NCI-H1436 treated with DMSO at 0.1 percent for 48 hours (cell line): ENCODE measurements at places on chromosomes 5 and 9.

DNA sequence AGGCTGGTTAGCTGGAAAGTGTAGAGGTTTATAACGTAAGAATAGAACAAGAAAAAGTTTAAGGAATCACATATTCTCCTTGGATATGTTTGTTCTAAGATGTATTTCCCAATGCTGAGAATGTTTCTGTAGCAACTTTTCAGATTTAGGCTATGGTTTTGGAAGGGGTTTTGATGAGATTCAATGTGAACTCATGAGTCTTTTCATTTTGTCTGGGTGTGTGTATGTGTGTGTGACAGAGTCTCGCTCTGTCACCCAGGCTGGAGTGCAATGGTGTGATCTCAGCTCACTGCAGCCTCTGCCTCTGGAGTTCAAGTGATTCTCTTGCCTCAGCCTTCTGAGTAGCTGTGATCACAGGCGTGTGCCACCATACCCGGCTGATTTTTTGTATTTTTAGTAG lies 38.6 kb downstream of the RAI14 start:
- DNase-seq, result no peak

- no peak for DNase-seq
Measured at GRCh38 chr5:112018846-112019245, 261.9 kb upstream of the NREP start.

DNA sequence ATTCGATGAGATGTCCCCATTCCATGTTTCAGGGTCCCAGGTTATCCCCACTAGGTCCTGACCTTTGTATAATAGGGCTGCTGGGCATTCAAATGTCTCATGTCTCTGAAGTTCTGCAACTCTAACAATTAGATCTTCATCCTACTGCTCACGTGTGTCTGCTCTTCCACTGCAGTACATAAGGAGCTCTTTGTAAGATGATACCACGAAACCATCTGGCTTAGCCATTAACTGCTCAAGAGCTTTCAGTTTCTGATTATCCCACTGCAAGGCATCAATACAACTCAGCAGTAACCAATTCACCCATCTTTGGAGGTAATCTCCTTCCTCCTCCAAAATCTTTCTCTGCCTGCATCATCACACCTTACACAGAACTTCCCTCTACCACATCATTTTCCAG lies 49.9 kb upstream of the PPP2CA start:
- DNase-seq, result peak; percentile 27

DNA sequence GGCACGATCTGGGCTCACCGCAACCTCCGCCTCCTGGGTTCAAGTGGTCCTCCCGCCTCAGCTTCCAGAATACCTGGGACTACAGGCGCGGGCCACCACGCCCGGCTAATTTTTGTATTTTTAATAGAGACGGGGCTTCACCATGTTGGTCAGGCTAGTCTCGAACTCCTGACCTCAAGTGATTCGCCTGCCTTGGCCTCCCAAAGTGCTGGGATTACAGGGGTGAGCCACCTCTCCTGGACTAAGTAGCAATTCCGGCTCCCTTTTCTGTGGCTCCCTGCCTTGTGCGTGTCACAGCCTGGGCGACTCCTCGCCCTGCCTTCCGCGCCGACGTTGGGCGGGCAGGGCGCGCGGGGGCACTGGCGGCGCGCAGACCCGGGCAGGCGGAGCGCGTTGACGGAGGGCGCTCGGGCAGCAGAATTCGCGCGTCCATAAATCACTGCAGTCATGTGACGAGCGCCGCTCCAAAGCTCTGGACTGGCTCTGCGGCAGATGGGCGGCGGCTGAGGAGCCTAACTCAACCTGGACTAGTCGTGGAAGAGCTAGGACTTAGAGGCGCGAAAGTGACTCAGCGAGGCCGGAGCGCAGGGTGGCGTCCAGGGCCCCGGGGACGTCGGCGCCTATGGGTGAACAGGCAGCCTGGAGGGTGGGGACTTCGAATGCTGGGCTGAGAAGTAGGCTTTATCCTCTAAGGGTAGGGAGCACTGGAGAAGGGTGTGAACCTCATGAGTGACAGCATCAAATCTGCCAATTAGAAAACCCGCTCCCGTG lies 1.4 kb upstream of the CIZ1 start:
- DNase-seq, result peak; percentile 77

- no peak for DNase-seq
Measured at GRCh38 chr9:133759146-133759900, 21.2 kb upstream of the SARDH start.

DNA sequence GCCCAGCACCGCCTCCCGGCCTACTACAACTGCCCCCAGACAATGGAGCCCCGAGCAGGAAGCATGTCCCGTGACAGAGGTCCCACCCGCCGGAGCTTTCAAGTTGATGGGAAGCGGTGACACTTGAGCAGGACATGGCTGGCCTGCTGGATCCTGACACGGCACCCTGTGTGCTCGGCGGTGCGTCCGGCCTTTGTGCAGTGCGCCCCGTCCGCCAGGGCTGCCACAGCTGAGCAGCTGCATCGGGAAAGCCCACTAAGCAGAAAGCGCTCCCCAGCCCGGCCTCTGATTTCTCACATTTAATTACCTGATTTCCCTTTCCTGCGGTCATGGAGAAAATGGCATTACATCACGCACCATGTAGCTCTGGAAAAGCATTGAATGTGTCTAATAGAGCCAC lies 611.9 kb downstream of the IRX1 start:
- no peak for DNase-seq

GRCh38 chr9:108053555-108054061 lies 564.0 kb upstream of the KLF4 start:
- peak; percentile 57 for DNase-seq

DNA sequence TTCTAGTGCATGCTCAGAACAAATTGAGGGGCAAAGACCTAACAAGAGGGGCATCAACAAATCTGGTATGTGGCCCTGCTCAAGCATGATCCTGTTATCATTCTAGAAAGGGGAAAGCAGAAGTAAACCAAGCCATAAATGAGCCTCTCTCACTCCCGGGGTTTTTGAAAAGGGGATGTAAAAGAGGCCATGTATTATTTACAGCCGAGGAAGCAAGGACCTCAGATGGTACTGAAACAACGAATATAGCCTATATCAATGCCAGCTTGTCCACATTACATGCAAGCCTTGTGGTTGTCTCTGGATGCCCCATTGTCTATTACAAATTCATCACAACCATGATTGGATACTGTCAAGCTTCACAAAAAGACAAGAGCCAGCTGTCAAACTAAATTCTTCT lies 211.3 kb downstream of the DCP2 start:
- no peak for DNase-seq

GRCh38 chr5:88093765-88094164 lies 174.9 kb downstream of the TMEM161B start:
- DNase-seq, result no peak

- no peak for DNase-seq
Measured at GRCh38 chr9:84754881-84755280, 85.4 kb downstream of the NTRK2 start.

DNA sequence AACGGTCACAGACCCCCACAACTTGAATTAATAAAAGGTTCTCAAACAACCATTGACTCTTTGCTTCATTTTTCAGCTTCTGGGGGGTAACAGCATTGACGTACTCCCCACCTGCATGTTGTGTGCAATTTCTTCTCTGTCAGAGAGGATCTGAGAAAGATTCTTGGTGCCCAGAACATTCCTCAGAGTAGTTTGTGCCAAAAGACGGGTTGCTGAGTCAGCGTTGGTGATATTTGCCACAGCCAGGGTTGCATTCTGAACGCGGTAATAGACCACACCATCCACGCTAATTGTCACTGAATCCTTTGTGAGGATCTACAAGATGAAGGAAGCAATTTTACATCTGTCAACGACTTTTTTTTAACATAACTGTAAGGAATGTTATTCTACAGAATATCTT lies 21.0 kb downstream of the STOM start:
- no peak for DNase-seq

- no peak for DNase-seq
Measured at GRCh38 chr9:106691627-106692026, 171.3 kb upstream of the ZNF462 start.

GRCh38 chr5:170509348-170509660 lies 5.5 kb downstream of the KCNIP1 start:
- DNase-seq, result no peak

- DNase-seq, result no peak
Measured at GRCh38 chr9:29044959-29045358, 1471.7 kb upstream of the C9orf72 start.

DNA sequence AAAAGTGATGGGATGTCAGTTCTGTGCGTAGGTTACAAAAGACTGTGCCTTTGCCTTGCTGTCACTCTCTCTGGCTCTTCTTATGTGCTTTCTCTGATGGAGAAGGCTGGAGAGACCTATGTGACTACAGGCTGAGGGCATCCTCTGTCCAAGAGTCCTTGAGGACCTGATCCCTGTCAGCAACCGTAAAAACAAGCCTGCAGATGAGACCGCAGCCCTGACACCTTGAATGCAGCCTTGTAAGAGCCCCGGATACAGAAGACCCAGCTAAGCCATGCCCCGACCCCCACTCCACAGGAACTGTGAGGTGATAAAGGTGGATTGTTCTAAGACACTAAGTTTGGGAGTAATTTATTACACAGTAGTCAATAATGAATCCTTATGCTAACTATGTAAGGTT lies 32.6 kb upstream of the FRRS1L start:
- no peak for DNase-seq

- DNase-seq, result peak; percentile 78
Measured at GRCh38 chr5:52007230-52007858, 624.1 kb downstream of the ISL1 start.

GRCh38 chr5:72387985-72388384 lies 67.8 kb downstream of the PTCD2 start:
- no peak for DNase-seq

DNA sequence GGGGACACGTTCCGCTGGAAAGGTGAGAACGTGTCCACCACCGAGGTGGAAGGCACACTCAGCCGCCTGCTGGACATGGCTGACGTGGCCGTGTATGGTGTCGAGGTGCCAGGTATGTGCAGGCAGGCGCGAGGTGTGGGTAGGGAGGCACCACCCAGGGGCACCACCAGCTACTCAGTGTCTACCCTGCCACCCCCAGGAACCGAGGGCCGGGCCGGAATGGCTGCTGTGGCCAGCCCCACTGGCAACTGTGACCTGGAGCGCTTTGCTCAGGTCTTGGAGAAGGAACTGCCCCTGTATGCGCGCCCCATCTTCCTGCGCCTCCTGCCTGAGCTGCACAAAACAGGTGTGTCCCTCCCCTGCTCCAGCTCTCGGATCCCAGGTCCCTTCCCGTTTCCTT lies 15.1 kb downstream of the SLC27A4 start:
- no peak for DNase-seq

DNA sequence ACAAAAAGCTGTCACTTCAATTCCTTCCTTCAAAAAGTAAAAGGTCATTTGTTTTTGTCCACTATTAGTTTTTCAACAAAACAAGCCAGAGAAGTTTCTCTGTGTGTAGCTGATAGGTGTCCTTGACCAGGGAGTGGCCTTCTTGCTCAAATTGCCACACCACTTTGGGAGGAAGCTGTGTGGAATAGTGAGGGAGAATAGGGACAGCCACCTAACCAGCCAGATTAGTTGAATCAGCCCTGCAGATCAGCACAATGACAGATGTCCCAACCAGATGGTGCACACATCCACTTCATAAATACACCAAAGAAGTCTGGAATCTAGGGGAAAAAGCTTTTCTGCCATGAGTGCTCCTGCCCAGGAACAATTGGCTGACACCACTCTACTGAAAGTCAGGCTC lies 37.2 kb downstream of the NREP start:
- no peak for DNase-seq

DNA sequence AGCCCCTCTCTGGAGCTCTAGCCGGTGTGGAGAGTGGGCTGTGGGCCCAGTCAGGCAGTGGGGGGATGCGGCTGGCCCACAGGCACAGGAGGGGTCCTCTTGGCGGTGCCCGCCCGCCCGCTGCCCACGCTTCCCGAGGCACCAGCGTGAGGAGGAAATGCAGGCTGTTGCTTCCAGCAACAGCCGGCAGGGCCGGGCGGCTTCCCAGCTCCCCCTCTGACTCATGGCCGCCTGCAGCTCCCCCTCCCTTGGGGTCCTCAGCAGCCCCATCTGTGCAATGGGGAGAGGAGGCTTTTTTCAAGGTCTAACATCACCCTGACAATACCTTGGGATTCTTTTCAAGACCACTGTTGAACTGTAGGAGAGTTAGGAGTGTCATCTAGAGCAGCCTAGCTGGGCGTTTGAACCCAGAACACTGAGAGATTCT lies 10.4 kb downstream of the CXXC5 start:
- no peak for DNase-seq

GRCh38 chr9:121718084-121718483 lies 66.7 kb downstream of the DAB2IP start:
- DNase-seq, result no peak

DNA sequence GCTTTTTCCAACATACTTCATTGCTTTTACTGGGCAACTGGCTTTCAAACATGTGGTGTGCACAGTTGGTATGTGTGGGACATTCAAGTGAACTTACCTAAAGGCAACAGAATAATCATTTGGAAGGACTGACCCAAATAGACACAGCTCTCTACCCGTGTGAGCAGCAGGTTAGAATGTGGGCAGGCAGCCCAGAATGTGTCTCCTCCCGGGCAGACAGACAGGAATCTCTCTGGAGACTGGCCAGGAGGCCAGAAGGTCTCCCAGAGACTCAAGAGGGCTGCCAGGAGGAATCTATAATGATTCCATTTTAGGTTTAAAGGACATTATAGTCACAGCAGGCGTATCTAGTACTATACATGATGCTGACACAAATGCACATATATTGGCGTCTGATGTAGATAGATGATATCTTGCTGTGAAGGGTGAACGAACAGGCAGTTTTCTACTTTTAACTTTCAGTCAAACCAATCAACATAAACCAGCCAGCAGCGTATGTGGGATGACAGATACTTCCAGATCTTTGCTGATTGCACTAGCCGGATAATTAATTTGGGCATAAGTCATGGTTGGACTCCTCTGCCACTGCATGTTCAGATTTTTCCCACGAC lies 297.4 kb upstream of the ZNF608 start:
- no peak for DNase-seq

GRCh38 chr5:5523066-5523505 lies 100.6 kb downstream of the ICE1 start:
- DNase-seq, result no peak

DNA sequence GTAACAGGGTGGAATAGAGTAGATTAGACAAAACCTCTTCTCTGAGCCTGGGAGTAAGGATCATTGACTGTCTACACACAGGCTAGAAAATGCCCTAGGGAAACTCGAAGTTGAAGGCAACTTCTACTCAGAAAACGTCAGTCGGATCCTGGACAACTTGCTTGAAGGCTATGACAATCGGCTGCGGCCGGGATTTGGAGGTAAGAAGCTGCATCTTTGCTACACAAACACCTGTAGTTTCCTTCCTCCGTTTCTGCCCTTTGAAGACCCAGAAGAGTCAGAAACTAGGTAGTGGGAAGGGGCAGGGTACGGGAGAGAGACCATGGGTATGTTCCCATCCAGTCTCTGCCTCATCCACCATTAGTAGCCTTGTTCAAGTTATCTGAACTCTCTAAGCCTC lies 628 bp downstream of the GABRA6 start:
- no peak for DNase-seq

- no peak for DNase-seq
Measured at GRCh38 chr9:5870691-5871090, 20.0 kb upstream of the MLANA start.

- no peak for DNase-seq
Measured at GRCh38 chr9:12469084-12469483, 224.1 kb upstream of the TYRP1 start.
